ENCODE measurements at places on chromosomes 3 and 15. TPM values are rescaled to one million over a fixed set of nuclear protein-coding genes. Genes with fewer than 3 reads are reported as not detected.
A peak's percentile ranks its signal among the peaks of the same experiment; 100 is the strongest.

NR1I2 gene
- polyA plus RNA-seq: 0.54 TPM

ROPN1 gene
- not detected for polyA plus RNA-seq

GHSR gene
- not detected for polyA plus RNA-seq

- no peak for DNase-seq
Observed at GRCh38 chr3:133457465-133458067, 57.7 kb downstream of the BFSP2 start.

GRCh38 chr15:40259021-40259420 is 20.2 kb downstream of the PAK6 start:
- DNase-seq: no peak

DNA sequence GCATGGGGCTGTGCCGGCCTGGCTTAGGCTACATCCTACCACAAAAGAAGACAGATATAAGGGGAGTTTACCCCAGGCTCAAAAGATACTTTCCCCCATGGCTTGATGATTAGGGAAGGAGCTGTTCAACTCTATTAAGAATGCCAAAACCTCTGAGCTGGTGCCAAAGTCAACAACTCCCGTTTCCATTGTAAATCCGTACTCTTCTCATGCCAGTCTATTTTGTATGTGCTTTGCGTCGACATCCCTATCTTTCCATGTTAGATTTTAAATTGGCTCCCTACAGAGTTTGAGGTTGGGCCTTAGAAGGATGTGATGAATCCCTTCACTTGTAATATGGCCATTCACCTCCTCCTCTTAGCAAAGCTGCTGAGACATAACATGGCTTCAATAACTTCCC is 46.9 kb downstream of the RLBP1 start:
- no peak for DNase-seq

BMF gene
- polyA plus RNA-seq: 39.8 TPM

CD86 gene
- 2.0 TPM for polyA plus RNA-seq

- no peak for DNase-seq
Observed at GRCh38 chr3:154078672-154079071, 42.5 kb upstream of the ARHGEF26 start.

COL6A5 gene
- polyA plus RNA-seq: 0.04 TPM

WDR73 gene
- polyA plus RNA-seq: 40.1 TPM

DNA sequence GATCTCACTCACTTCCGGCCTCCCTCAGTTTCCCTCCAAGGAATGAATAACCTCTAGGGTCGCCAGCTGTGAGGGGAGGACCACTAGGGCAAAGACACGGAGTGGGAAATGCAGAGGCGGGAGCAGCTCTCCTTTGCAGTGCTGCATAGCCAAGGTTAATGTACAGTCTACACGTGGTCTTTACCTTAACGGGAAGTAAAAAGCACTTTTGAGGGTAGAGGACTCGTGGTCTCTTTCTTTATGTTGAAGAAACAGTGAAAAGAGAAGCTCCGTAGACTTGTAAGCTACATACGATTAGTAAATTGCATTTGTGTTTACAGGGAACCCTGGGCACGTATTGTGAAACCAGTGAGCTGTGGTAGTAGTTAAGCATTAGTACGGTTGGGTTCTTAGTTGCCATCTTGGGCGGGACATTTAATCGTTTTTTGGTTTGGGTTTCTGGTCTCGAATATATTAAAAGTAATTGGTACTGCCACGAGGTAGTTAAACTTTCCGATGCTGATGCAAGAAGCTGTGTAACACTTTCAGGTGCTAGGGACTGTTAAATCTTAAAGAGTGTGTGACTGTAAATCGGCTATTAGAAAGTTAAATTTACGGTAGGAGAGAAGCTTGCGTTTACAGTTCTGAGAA is 828 bp downstream of the U2SURP start:
- no peak for DNase-seq

DNA sequence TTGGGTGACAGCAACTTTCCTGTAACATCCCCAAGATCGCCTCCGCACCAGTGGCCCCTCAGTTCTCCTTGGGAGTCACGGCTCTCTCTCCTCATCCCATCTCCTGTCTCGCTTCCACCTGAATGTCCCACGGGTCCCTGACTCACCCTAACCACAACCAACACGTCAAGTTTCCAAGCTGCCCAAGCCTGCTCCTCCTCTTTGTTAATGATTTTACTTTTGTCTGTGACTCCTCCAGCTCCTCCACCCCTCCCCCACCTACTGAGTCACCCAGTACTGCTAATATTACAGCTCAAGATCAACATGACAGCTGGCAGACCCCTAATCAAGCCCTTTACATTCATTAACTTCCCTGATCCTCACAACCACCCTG is 39.3 kb downstream of the BDH1 start:
- no peak for DNase-seq

TNFAIP8L3 gene
- polyA plus RNA-seq: 2.3 TPM

DNA sequence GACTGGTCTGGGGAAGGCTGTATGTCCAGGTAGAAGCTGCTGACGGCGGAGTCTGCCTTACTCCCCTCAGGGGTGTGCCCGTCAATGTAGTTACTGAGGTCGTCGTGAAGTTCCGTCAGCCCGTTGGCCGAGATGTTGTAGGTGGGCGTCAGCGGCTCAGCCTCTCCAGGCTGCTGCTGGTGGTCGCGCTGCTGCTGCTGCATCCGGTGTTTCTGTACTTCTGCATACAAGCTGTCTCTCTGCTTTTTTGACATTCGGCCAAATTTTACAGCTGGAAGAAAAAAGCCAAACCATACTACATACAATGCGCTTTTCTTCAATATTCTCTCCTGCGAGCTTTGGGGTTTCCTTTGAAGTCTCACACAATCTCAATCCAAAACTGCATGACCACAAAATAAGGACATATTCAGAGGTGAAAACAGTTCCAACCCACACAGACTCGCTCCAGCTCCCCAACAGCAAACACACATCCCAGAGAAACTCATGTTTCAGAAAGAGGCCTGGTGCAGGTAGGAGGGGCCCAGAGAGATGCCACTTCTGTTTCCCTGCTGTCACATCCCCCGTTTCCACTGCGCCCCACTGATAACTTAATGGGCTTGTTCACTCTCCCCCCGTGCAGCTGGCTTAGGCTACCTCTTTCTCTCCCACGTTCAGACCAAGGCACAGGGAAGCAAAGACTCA is 32.5 kb upstream of the ICE2 start:
- DNase-seq: peak; percentile 36
